ENCODE measurements at places on chromosomes 13 and 19.
A peak's percentile ranks its signal among the peaks of the same experiment; 100 is the strongest.

DNA sequence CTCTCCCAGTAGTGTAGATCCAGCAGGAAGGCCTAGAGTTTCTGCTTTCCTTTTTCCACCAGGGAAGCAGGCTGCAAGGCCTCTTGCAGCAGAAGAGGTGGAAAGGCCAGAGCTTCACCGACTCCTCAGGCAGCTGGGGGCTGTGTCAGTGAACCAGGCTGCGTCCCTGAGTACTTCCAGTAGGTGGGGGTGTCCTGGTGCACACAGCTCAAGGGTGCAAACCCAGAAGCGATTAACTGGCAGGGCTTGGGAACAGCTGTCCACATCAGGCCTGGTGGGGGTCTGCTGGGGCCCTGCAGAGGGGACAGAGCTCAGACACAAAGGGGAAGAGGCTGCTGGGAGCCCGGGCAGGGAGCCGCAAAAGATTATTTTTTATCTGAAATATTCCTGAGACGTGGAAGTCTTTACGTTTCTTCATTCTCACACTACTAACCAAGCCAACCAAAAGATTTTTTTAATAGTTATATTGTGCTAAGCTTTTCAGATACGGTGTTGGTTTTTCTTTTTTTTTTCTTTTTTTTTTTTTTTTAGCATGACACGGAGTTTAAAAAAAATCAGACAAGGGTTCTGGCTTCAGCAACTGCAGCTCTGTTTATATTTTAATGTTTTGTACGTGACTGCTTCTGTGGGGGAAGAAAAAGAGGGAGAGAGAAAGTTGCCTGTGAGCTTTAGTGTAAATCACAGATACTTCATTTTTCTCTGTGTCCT is 11.0 kb downstream of the TSHZ3 start:
- DNase-seq, result peak; percentile 56

DNA sequence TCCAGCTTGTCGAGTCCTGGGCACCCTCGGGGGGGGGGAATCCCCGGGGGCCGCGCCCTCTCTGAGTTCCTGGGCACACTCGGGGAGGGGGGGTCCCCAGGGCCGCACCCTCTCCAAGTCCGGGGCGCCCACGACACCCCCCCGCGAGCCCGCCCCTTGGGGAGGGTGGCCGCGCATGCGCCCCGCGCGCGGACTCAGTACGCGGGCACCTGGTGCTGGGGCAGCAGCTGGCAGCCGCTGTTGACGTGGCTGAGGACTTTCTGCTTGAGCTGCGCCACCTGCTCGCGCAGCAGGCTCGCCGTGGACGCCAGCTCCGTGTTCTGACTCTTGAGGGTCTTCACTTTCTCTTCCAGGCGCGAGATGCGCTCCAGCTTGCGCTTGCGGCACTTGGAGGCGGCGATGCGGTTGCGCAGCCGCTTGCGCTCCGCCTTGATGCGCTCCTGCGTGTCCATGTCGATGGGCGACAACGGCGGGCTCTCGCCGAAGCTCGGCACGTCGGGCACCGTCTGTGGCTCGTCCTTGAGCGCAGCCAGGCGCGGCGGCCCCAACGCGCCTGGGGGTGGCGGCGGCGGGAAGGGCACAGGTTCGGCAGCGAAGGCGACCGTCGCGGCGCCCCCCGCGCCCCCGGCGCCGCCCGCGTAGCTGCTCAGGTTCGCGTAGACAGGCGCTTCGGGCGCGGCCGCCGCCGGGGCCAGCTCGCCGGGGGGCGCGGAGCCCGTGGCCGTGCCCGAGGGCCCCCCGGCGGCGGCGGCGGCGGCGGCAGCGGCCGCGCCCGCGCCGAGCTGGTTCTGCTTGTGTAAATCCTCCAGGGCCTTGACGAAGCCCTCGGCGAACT is 958 bp downstream of the JUND start:
- DNase-seq, result peak; percentile 74

- DNase-seq, result no peak
Observed at GRCh38 chr13:97780486-97780885, 173.0 kb upstream of the IPO5 start.

DNA sequence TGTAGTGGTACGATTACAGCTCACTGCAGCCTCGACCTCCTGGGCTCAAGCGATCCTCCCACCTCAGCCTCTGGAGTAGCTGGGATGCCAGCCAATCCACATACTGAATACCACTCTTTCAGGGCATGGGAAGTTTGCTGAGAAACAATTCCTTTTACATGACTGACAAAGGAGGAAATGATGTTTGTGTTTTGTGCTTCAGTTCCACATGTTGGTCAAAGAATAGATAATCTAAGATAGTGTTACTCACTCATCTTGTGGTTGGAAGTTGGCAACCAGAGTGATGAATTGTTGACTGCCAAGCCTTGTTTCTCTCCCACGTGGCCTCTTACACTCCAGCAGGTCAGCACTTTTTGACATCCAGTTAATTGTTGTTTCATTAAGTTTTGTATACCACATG is 7.6 kb downstream of the MBD3L2B start:
- no peak for DNase-seq

DNA sequence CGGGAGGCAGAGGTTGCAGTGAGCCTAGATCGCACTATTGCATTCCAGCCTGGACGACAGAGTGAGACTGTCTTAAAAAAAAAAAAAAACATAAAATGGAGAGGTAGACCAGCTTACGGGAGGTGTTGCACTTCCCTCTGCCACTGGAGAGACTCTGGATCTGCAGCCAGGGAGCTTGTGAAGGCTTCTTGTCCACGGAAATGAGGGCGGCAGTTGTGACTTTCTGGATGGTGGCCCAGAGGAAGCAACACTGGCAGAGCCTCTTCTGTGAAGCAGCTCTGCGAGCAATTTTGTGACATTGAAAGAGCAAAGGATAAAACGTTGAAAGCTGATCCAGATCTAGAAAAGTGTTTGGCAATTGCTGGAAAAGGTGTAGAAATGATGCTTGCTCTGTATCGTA is 10.4 kb downstream of the SPINT2 start:
- no peak for DNase-seq

DNA sequence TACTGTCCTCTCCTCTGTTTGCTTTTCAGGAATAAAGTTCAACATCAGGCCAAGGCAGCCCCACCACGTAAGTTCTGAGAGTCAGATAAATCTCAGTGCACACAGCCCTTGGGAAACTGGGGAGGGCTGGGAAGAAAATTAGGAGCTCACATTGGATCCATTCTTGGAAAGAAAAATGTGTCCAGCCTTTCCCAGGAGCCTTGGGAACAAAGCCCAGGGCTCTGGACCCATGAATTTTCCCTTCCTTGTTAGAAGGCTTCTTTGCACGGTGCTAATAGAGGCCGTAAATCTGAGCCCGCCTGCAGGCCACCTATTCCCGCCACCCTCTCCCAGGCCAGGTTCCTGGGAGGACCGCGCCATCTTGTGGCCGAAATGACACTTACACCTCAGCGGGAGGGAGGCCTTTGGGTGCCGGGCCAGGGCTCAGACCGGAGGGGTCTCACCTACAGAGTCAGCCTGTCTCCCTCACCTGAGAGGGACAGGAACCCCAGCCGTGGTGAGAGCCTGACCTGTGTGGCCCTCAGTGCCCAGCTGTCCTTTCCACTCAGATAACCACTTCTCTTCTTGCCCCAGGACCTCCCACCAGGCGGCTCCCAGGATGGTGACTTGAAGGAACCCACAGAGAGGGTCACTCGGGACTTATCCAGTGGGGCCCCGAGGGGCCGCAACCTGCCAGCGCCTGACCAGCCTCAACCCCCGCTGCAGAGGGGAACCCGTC is 25.1 kb upstream of the KCTD15 start:
- DNase-seq, result peak; percentile 58

- peak; percentile 79 for DNase-seq
Observed at GRCh38 chr19:47232422-47233211, 1.6 kb upstream of the BBC3 start.
